ENCODE measurements at places on chromosomes 4 and X.

DNA sequence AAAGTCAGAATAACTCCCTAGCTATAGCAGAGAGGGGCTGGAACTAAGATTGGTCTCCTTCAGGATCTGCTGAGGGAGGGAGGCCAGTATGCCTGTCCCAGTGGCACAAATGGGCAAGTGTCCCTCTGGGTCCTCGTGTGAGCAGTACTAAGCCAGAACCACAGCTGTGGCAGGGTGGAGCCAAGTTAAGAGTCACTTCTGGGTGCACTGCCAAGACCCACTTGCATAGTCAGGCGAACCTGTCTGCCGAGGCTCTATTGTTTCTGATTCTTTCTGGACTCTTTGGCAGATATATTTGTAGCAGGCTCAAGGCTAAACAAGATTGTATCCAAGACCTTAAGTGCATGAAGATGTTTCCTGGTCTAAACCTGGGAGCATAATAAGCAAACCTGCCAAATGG, 1123.7 kb upstream of the POU3F4 start:
- peak; percentile 1 for DNase-seq

- no peak for DNase-seq
Observed at GRCh38 chr4:174429701-174430410, 92.4 kb downstream of the HPGD start.

DNA sequence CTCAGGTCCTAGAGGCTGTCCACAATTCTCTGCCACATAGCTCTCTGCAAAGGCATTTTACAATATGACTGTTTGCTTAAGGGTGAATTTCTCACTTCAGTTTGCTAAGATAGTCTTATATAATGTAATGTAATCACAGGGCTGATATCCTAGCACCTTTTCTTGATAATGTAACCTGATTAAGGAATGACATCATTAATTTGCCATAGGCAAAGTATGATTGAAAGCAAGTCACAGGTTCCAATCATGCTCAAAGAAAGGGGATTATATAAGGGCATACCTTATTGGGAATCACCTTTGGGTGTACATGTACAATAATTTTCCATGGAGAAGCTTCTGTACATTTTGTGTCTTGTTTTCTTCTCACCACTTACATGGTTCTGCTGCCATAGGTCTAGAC, 18.9 kb downstream of the GNRHR start:
- no peak for DNase-seq

- DNase-seq, result peak; percentile 77
Observed at GRCh38 chrX:130916636-130917422, 13.8 kb upstream of the ENOX2 start.

- no peak for DNase-seq
Observed at GRCh38 chr4:40954088-40954668, 204.4 kb downstream of the NSUN7 start.

- no peak for DNase-seq
Observed at GRCh38 chr4:113078066-113078465, 28.6 kb downstream of the ANK2 start.
